Calu3 (cell line): ENCODE measurements at places on chromosomes 1 and 21. TPM values are rescaled to one million over a fixed set of nuclear protein-coding genes. Genes with fewer than 3 reads are reported as not detected.

FCRLB gene
- 1.8 and 1.9 TPM in 2 replicates for total RNA-seq

GRCh38 chr1:207454046-207454964 lies at the start of gene CR2:
CR2 (plus strand) TSS chr1:207454328; CDS start chr1:207454419, 91 bp downstream.
- DNase-seq: peak; percentile 69

DNA sequence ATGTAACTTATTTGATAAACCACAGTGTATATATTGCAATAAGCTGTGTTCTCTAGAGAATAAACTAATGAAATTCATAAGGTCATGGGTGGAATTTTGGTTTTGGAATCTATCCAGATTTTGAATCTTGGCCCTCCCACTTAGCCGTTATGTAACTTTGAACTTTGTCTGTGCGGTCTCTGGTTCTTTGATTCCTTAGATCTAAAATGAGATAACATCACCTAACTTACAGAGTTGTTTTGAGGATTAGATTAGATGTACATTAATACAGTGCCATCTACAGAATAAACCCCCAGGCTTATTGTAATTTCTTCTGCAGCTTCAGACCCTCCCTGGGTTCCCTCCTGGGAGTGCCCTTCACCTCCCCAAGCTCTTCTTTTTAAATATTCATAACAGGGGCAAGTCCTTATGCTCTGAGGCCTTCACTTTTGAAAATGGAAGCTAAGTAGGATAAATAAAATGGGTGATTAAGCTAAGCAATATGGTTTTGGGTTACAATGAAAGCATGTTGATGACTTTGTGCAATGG lies 124.3 kb downstream of the ATG4C start:
- no peak for DNase-seq

GRCh38 chr1:63902844-63903589 lies 129.2 kb downstream of the ROR1 start:
- DNase-seq: no peak

GLIS1 gene
- total RNA-seq: not detected in 2 replicates

- DNase-seq: no peak
Observed at GRCh38 chr1:18413541-18414305, 67.0 kb upstream of the KLHDC7A start.

GRCh38 chr1:167538657-167539056 lies 14.9 kb downstream of the CREG1 start:
- no peak for DNase-seq

DNA sequence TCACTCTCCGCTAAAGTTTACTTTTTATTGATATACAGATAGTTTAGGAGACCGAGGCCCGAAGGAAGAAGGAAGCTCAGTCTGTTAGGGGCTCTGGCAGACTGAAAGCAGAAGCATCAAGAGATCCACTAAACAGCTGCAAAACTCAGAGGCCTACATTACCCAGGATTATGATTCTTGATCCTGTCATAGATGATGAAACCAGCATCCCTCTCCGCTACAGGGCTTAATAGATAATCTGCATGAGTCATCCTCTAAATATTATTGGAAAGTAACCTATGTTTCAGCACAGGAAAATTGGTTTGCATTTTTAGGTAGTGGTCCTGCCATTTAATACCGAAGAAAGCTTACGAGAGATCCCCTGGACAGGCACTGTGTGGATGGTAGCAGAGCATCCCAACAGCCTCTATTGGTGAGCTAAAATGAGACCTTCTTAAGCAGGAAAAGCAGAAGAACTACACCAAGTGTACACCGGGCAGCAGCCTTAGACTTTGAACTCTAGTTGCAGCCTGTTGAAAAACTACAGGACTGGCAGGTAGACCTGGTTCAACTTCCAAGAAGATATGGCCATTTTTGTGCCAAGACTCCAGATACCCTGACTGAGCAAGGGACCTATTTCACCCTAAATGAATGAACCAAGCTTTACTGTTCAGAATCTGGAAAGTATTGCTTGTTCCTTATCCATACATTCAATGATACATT lies 6.8 kb downstream of the CASQ2 start:
- no peak for DNase-seq

SLC2A5 gene
- 0.33 TPM in 1 of 2 replicates, not detected in the other for total RNA-seq

HRNR gene
- not detected in 2 replicates for total RNA-seq

DNA sequence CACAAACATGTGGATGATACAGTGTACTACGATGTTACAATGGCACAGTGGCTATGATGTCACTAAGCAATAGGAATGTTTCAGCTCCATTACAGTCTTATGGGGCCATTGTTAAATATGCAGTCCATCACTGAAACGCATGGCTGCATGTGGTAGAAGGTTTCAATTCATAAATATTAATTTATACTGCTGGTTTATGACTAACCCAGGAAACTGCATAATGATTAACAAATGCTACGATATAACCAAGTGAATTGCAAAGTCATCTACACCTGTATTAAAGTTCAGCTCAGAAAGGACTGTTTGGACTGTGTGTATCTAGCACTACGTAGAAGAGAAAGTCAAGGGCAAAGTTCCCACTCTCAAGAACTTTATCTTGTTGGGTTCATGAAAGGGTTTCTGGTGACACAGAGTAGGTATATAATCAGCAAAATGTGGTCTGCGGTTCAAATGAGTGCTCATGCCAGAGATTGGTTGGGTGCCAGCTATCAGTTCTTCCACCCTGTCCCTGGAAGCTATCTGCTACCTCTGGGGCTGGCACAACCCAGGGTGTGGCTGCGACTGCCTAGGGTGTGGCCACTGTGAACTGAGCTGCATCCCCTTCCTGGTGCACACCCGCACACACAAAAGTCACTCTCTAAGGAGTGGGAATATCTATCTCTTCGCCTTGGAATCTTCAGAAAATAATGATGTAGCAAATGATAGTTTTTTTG lies 14.8 kb downstream of the MGST3 start:
- DNase-seq: peak; percentile 83

DNA sequence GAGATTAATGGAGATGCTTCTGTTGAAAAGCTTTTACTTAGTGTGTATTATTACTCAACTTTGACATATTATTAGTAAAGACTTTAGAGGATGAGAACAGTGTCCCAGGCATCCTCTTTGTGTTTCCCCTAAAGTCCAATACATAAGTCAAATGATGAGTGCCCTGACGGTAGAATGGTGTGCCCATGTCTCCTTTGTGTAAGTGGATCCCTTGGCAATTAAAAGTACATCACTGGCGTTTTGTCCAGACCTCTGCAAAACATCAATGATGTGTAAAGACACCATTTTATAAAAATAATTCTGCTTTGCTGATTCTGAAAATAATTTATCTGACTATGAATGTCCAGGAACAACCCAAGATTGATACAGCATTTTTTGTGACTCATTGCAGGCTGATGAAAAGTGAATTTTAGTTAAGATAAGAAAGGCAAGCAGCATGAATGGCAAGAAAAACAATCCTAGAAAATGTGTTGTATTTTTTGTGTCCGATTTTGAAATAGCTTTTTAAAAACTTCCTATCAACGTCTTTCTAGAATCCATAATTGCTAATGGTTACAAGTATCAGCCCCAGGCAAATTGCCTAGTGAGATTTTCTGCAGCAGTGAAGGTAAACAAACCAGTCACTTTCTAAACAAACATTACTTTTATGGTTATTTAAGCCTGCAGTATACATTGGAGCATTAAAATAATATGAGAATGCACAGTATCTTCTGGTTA lies 251.5 kb downstream of the PTPRC start:
- DNase-seq: no peak

DNA sequence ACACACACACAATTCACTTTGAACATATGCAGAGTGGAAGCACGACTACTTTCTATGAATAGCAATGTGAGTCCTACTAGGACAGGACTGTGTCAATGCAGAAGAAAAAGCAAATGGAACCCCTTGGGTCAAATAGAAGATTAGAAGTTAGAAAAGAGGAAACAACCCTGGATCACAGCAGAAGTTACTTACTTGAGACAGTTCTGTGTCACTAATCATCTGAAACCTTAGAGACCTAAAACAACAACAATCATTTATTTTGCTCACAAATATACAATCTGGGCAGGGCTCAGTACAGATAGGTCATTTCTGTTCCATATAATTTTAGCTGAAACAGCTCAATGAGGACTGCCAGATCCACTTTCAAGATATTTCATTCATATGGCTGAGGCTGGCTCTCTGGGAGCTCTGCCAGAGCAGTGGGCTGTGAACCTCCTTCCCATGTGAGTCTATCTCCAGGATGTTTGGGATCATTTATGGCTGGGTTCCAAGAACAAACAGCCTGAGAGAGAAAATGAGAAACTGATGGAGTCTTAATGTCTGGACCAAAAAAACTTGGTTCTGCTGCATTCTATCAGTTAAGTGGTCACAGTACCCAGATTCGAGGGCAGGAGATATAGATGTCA lies 42.5 kb upstream of the IL10 start:
- DNase-seq: no peak

EDN2 gene
- total RNA-seq: 0.28 TPM in 1 of 2 replicates, not detected in the other

FBLIM1 gene
- total RNA-seq: 25.6 and 26.8 TPM in 2 replicates

CLEC20A gene
- not detected in 2 replicates for total RNA-seq
